ENCODE measurements at places on chromosomes 4 and X. TPM values are rescaled to one million over a fixed set of nuclear protein-coding genes. Genes with fewer than 3 reads are reported as not detected.

TEX13B gene
- not detected for polyA plus RNA-seq

NIPAL1 gene
- polyA plus RNA-seq = 0.76 TPM

FRMPD3 gene
- 0.06 TPM for polyA plus RNA-seq

ANXA10 gene
- not detected for polyA plus RNA-seq

HTRA3 gene
- 23.5 TPM for polyA plus RNA-seq

AFP gene
- polyA plus RNA-seq = not detected

PNMA5 gene
- polyA plus RNA-seq = 0.03 TPM

PLK4 gene
- 1.3 TPM for polyA plus RNA-seq

PAGE1 gene
- not detected for polyA plus RNA-seq

ITGB1BP2 gene
- 0.79 TPM for polyA plus RNA-seq

AR gene
- polyA plus RNA-seq = 0.43 TPM

HDAC8 gene
- 17.4 TPM for polyA plus RNA-seq

COX7B2 gene
- polyA plus RNA-seq = not detected

CENPVL2 gene
- not detected for polyA plus RNA-seq

NWD2 gene
- not detected for polyA plus RNA-seq

HS3ST1 gene
- polyA plus RNA-seq = 9.4 TPM

SLITRK2 gene
- 0.18 TPM for polyA plus RNA-seq

VCX2 gene
- polyA plus RNA-seq = not detected

NPNT gene
- polyA plus RNA-seq = 41.0 TPM

IL2RG gene
- polyA plus RNA-seq = 136 TPM

DCAF12L2 gene
- polyA plus RNA-seq = not detected

SOD3 gene
- polyA plus RNA-seq = 58.8 TPM

DMRTC1B gene
- polyA plus RNA-seq = 0.35 TPM

CNGA1 gene
- 0.14 TPM for polyA plus RNA-seq

CSN1S1 gene
- polyA plus RNA-seq = 0.09 TPM

CNKSR2 gene
- 0.74 TPM for polyA plus RNA-seq

PAGE2 gene
- not detected for polyA plus RNA-seq

CT45A1 gene
- polyA plus RNA-seq = not detected

MAOB gene
- polyA plus RNA-seq = 8.6 TPM

GUCY1A1 gene
- 8.0 TPM for polyA plus RNA-seq

OTUD5 gene
- 32.4 TPM for polyA plus RNA-seq

FGFBP1 gene
- polyA plus RNA-seq = 45.7 TPM

HPRT1 gene
- 33.5 TPM for polyA plus RNA-seq

GPC4 gene
- 19.5 TPM for polyA plus RNA-seq

NAP1L5 gene
- 2.7 TPM for polyA plus RNA-seq

ARX gene
- 0.21 TPM for polyA plus RNA-seq

Data from lung (tissue), 17 donors.